ENCODE measurements at places on chromosomes 2 and 18.

GRCh38 chr18:49075681-49076080 is 124.9 kb upstream of the SMAD7 start:
- no peak for DNase-seq

DNA sequence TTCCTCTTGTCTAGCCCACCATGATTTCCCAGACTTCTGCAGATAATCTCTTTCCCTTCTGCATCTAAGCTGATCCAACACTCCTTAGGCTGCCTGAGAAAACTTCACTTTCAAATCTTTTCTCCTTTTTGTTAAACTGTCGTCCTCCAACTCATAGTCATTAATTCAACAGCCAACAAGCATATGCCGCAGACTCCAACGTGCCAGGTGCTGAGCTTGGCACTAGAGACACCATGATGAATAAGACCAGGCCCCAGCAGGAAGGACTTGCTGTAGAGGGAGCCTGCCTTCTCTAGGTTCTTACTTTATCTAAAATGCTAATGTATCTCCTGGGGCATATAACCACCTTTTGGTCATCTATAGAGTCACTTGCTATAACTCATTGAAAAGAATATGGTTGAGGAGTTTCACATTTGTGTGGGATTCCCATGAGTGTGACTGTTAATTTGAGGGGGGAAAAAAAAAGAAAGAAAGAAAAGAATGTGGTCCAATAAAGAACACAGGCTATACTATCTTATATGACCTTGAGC is 51.0 kb downstream of the ANKRD44 start:
- DNase-seq: no peak

- no peak for DNase-seq
Measured at GRCh38 chr2:209495855-209496585, 72.2 kb downstream of the MAP2 start.

DNA sequence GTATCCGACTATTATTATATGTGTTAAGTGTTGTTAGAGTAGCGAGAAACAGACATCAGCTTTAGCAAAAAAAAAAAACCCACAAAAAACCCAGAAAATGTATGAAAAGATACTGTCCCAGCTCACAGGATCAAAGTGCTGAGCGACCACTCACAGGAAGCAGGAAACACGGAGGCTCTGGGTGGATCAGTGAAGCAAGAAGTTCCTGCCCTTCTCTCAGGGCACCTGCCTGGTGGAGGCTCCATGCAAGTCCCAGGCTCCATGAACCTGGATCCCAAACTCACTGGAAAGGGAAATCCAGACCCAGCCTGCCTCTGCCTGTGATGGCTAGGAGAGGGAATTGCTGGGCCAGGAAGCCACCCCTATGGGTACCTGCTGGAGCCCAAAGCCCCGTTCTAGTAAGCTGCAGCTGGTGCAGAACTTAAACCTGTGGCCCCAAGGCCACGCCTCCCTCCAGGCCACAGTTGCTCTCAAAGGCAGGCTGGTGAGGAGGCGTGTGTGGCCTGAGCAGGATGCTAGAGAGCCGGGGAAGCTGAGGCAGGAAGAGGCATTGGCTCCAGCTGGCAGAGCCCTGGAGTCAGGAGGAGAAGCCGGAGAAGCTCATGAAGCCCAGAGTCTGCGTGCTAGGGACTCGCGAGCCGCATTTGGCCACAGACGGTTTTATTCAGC is 63.5 kb upstream of the TAF1B start:
- no peak for DNase-seq

DNA sequence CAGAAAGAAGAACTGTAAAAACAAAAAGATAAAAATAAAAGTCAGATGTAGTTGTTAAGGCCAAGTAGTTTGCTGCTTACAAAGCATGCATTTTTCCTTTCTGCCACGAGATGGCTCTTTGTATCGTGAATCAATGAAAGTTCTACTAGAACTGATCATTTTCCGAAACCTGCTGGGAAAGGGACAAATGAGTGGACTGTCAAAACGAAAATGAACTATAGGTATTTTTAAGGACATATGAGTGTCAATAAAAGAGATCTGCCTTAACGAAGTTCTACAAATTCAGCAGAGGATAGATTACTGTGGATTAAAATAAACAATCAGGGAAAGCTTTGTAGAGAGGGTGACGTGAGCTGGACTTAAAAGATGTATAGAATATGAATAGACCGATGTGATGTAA is 15.0 kb upstream of the ELOA2 start:
- DNase-seq: peak; percentile 31

DNA sequence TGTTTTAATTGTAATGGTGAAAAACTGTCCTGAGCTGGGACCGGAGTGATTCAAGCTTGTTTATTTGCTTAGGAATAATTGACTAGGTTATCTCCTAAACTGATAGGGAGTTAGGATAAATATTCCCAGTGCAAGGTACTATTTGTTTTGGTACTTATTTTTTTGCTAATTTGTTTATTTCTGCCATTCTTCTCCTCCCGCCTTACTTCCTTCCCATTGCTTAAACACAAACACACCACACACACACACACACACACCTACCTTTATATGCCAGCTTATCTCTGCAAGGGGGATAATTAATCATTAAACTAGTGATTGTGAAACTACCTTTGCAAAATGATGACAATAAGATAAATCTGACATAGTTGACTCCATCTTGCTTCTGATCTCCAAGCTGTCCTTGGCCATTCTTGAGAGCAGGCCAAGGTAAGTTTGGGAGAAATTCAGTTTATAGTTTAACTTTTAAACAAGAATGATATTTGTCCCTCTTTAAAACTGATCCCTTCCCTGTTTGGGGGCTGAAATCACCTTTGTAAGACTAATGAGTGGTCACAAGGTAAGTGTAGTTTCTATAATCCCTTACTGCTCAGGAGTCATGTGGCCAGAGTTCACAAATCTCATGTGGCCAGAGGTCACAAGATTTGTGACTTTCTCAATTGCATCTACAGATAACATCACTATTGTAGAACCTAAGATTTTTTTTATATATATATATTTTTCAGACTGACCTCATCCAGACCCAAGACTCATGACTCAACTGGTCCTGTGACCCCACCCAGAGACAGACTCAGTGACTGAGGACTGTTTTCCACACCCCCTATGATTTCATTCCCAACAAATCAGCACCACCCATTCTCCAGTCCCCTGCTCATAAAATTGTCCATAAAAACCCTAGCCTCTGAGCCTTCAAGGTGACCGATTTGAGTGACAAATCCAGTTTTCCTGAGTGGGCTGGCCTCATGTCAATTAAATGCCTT is 83.1 kb upstream of the LRRTM4 start:
- DNase-seq: no peak

- DNase-seq: no peak
Measured at GRCh38 chr2:221073326-221074049, 498.6 kb downstream of the EPHA4 start.

DNA sequence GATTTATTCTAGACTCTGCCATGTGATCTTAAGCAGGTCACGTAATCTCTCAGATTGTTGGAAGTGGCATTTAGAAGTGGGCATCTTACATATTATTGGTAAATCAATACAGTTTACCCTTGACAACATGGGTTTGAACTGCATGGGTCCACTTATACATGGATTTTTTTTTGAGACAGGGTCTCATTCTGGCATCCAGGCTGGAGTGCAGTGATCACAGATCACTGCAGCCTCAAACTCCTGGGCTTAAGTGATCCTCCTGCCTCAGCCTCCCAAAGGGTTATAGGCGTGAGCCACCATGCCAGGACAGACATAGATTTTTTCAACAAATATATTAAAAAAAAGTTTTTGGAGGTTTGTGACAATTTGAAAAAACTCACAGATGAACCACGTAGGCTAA is 144.7 kb downstream of the OTX1 start:
- no peak for DNase-seq

DNA sequence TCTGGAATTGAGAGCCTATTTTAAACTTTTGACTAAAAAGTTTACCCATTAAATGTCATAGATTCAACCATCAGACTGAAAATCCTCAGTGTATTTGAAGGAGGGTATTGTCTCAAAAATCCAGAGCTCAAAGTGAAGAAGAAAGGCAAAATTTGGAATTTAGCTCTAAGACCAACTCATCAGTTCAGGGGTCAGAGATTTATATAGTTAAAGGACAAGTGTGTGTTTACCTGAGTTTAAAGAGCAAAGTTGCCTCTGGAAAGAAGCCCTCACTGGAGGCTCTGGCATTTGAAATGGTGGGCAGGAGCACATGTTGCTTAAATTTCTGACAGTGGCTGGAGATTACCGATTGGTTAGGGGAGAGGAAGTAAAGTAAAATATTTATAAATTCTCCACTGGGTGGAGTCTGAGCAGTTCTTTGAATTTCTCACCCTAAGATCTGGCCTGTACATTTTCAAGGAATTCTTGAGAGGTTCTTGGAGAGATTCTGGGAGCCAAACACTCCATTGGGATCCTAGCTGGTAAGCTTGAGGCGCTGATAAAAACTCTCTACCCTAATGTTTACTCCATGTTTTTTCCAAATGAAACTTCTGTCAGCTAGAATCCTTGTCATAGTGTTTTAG is at the start of gene KYNU:
Gene KYNU (plus strand): TSS at position 449 of the 623 bp plus-strand sequence. CDS start 7,704 bp downstream, outside the sequence.
- no peak for DNase-seq

DNA sequence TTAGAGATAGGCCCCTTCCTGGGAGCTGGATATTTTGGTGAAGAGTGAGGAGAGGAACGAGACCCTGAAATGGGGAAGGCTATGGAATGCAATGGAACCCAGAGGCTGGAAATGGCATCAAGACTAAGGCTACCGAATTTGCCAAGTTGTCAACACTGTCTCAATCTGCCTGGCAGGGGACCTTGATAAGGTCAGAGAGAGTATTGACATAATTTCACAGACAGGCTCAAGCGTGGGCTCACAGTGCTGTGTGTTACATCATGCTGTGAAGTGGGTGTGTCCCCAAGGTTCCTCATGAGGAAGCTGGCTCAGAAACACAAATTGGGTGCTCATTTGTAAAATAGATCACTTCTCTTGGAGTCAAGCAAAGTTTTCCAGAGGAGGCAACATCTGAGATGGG is 51.8 kb upstream of the CYRIA start:
- DNase-seq: no peak

GRCh38 chr2:100779908-100780202 is 40.1 kb upstream of the NPAS2 start:
- DNase-seq: no peak

DNA sequence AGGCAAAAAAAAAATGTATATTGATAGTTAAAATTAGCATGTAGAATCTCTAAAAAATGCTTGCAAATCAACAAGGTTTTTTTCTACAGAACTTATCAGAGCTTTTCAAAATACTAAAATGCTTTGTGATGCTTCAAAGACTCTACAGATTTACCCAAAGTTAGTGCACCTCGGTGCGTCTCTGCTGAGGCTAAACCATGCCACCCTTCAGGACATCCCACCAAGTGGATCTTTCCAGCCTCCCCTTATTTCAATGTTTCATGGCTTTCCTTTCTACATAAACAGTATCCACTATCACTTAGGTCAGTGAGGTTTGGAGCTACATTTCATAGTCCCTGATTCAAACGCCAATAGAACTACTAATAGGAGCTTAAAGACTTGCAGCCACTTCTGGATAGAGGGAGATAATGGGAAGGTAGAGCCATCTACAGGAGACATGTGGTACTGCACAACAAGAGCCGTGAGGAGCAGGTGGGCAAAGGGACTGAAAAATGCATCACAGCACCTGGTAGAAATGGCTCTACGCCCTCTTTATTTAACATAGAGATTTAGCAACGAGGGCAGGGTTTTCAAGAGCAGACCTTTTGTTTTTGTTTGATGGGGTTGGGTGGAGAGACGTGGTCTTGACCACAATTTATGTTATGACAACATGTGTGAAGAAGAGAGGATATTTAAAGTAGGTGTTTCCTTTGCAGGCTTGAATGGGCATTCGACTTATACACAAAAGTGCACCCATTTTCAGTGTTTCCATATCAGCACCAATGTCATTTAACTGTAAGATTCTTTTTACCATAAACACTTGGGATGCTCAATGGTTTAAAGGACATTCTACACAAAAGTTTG is 56.1 kb upstream of the SLC35G4 start:
- peak; percentile 2 for DNase-seq

GRCh38 chr18:24869285-24869684 is 408.8 kb downstream of the HRH4 start:
- DNase-seq: no peak

DNA sequence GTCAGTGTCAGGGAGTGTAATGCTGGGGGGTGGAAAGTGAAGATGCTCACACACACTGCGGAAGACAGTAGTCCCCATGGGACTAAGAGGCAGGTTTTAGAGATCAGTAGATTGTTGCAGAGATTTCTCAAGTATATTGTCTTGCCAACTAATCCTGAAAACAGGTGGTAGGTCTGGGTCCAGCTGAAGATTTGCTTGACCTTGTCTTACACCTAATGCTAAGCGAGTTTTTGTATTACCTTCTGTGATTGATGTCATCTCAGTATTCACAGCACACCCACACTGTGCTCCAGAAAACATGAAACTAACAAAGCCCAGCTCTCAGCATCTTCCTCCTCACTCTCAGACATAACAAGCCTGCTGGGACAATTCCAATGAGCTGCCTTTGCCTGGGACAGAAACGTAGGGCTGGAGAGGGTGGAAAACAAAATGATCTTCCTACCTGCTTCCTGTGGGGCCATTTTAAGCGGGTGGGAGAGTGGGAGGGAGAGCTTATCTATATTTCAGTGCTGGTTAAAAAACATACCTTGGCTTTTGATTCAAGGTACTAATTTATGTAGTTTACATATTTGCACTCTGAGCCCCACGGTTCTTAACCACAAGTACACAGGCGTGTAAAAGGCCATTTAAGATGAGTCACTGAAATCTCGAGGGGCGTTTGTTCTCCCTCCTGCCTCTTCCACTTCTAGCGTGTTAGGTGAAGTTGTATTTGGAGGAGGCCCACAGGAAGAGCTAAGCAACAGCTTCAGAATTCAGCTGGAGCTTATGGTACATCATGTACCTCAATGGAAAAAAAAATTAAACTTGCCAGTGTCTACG is 23.1 kb upstream of the RBMS1 start:
- DNase-seq: no peak

- DNase-seq: no peak
Measured at GRCh38 chr2:25955869-25956535, 26.3 kb downstream of the KIF3C start.

- no peak for DNase-seq
Measured at GRCh38 chr18:10405816-10406663, 48.4 kb upstream of the APCDD1 start.

GRCh38 chr18:6055711-6056110 is 160.4 kb upstream of the TMEM200C start:
- DNase-seq: no peak

GRCh38 chr2:122098306-122098705 is 342.9 kb downstream of the TSN start:
- no peak for DNase-seq

- DNase-seq: no peak
Measured at GRCh38 chr2:10278029-10278762, 24.5 kb upstream of the HPCAL1 start.

DNA sequence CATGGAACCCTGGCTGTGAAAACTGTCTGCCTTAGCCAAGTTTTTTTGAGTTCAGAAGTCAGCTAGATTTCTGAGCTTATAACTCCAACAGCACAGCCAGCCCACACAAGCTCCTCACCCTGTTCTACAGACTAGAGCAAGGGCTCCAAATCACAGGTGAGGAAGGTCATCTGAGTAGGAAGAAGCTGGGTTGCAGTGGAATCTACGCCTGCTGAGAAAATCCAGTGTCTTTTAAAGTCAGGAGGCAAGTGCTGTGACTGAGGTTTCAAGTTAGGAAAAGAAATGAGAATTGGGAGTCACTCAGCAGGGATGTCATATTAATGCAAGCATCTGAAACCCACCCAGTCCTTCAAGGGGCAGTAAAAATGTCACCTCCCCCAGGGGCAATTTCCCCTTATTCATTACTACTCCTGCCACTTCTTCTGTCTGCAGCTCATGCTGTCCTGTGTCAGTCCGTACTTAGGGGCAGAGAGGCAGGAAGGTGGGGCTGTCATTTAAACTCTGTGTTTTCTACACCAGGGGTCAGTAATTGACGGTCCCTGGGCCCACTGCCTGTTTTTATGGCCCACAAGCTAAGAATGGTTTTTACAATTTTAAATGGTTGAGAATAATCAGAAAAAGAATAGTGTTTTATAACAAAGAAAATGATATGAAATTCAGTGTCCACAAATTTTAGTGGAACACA is 551.1 kb downstream of the BCL11A start:
- DNase-seq: no peak
